ENCODE measurements at places on chromosomes 1 and 21.

GRCh38 chr1:228009116-228009827 lies 2.5 kb downstream of the WNT3A start:
- no peak for DNase-seq

- no peak for DNase-seq
Measured at GRCh38 chr1:14217384-14217783, 381.1 kb upstream of the KAZN start.

DNA sequence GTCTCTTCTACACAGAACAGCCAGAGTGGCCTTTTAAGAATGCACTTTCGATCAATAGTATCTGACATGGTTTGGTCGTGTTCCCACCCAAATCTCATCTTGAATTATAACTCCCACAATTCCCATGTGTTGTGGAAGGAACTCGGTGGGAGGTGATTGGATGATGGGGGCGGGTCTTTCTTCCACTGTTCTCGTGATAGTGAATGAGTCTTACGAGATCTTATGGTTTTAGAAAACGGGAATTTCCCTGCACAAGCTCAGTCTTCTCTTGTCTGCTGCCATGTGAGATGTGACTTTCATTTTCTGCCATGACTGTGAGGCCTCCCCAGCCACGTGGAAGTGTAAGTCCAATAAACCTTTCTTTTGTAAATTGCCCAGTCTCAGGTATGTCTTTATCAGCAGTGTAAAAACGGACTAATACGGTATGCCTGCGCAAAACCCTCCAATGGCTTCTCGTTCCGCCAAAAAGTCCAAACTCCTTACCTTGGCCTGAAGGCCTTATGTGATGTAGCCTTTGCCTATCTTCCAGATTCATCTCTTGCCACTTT lies 23.0 kb upstream of the SMG7 start:
- DNase-seq: no peak

GRCh38 chr21:42424914-42425541 lies 21.3 kb downstream of the UBASH3A start:
- DNase-seq: no peak

DNA sequence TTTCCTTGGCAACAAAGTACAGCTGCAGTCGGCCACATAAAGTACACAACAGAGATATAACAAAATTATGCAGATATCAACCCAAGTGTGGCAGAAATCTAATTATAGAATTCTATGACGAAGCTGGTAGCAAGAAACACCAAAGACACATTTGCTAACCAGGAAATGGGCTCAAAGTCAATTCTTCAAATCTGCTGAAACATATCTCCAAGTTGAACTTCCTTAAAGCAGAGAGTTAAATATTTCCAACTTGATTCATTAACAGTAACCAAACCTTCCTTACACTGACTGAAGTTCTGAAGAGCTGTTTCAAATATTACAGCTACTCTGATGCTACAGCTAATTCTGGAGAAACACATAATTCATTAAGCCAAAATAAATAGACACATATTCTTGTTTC lies 67.6 kb upstream of the SDC3 start:
- no peak for DNase-seq

DNA sequence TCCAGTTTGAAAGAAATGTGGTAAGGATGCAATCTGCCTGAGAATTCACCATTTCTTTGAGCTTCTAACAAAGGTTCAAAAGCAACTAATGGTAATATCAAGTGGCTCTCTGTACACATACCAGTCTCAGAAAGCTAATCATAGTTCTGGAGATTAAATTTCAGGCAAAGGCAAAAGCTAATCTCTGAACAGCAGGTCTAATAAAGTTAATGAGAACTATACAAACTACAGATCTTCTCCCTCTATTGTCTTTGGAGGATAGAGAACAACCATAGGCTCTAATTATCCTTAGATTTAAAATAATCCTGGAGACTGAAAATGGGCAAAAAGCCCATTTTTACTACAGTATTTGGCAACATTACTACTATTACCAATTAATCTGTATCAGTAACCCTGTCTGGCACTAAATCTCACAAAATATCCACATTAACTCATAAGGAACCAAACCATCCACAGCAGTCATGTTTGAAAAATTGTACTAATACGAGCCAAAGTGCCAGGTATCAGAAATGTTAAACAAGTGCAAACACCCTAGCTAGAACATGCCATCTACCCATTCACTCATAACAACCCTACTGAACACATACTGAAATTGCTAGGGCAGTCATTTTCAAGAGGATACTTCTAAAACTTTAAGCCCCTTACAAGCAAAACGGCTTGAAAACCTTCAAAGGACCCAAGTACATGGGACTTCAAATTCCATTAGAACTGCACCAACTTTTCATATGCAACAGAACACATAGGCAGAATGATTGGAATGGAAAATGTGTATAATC lies 4.8 kb downstream of the DIPK1A start:
- DNase-seq: no peak

GRCh38 chr21:35696644-35697043 lies 363.7 kb downstream of the SETD4 start:
- no peak for DNase-seq

GRCh38 chr1:205812271-205812877 lies 624 bp downstream of the SLC41A1 start:
- DNase-seq: no peak

GRCh38 chr1:60891281-60891680 lies 191.1 kb upstream of the NFIA start:
- no peak for DNase-seq

DNA sequence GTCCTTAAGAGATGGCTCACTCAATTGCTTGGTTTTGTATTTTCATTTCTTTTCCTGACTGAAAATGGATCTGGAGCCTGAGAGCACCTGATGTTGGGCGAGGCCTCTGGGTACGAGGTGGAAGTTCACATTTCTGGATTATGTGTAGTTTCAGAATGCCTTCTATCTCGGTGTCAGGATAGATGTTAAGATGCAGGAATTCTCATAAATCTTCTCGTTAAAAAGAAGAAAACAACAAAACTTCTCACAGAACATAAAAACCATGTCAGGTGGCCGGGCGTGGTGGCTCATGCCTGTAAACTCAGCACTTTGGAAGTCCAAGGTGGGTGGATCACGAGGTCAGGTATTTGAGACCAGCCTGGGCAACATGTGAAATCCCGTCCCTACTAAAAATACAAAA lies 101.8 kb downstream of the RHOU start:
- DNase-seq: no peak

GRCh38 chr1:3522112-3522511 lies 67.6 kb downstream of the ARHGEF16 start:
- no peak for DNase-seq

DNA sequence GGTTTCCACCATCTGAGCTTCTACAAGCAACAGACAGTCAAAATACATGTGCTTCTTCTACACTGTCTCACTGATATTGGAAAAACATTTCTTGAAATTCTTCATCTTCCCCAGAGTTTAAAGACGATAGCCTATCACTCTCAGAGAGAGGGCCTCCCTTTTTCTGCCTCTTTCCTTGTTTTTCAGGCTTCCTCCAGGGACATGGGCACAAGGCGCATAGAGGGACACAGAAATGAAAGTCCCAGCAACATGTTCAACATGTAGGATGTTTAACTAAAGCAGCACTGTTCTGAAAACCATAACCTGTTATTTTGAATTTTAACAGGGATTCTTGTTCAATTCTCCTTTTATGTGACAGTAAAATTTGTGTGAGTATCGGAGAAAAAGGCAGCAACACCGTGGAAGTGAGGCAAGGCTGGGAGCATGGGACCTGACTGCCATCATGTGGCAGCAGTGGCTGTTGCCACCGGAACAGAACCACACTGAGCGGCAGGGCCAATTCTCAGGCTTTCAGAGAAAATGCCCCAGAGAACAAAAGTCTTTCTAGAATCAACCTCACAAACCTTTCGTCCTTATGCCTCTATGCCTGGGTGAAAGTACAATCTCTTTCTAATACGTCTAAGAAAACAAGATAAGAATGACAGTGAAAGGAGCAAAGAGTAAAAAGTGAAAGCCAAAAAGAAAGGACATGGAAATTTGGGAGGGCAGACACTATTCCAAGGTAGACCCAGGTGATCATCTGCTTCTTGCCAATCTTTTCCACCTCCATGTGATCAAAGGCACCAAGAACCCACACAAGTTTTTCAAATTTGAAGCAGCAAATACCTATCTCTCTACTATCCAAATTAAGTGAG lies 54.5 kb downstream of the PCNX2 start:
- DNase-seq: no peak

DNA sequence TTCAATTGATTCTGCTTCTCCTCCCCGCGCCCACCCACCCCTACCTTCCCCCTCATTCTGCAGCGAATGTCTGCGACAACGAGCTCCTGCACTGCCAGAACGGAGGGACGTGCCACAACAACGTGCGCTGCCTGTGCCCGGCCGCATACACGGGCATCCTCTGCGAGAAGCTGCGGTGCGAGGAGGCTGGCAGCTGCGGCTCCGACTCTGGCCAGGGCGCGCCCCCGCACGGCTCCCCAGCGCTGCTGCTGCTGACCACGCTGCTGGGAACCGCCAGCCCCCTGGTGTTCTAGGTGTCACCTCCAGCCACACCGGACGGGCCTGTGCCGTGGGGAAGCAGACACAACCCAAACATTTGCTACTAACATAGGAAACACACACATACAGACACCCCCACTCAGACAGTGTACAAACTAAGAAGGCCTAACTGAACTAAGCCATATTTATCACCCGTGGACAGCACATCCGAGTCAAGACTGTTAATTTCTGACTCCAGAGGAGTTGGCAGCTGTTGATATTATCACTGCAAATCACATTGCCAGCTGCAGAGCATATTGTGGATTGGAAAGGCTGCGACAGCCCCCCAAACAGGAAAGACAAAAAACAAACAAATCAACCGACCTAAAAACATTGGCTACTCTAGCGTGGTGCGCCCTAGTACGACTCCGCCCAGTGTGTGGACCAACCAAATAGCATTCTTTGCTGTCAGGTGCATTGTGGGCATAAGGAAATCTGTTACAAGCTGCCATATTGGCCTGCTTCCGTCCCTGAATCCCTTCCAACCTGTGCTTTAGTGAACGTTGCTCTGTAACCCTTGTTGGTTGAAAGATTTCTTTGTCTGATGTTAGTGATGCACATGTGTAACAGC lies 339.9 kb downstream of the NTNG1 start:
- no peak for DNase-seq

DNA sequence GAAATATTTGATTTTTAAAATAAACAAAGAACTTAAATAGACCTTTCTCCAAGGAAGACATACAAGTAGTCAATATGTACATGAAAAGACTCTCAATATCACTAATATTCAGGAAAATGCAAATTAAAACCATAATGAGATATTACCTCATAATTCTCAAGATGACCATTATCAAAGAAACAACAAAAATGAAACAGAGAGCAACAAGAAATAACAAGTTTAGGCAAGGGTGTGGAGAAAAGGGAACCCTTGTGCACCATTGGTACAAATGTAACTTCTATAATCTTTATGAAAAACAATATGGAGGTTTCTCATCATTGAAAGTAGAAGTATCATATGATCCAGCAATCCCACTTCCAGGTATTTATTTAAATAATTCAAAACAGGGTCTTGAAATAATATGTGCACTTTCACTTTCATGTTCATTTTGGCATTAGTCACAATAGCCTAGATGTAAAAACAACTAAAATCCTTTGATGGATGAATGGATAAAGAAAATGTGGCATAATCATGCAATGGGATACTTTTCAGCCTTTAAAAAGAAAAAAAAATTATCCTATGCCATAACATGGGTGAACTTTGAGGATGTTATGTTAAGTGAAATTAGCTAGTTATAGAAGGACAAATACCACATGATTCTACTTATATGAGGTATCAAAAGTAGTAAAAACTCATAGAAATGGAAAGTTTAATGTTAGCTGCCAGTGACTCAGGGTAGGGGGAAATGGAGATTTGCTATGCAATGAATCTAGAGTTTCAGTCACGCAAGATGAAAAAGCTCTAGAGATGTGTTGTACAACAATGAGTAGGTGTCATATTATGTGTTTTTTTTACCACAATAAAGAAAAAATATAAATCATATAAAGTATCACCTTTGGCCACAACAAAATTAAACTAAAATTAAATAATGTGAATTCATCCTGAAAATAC lies 114.5 kb upstream of the LYPLAL1 start:
- DNase-seq: no peak

DNA sequence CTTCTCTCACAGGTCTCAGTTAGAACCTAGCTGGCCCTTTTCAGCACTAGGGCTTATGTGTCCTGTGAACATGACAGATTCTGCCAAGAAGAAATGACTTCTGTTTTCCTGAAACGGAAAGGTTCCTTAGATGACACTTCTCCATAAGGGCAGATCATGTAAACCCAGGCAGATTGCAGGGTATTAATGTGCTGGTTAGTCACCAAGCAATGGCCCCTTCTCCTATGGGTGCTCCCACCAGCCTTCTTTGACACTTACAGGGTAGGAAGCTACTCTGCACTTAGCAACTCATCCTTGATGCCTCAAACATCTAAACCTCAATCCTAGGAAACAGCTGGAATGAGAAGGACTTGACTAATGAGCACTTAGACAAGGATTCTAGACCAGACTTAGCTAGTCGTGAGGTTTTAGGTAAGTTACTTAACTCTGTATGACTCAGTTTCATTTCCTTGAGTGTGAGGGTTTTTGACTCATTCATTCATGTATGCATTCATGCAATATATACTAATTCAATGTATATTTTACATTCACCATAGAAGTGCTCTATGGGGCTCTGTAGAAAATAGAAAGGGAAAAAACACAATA lies 74.1 kb upstream of the PLXNA2 start:
- DNase-seq: no peak

DNA sequence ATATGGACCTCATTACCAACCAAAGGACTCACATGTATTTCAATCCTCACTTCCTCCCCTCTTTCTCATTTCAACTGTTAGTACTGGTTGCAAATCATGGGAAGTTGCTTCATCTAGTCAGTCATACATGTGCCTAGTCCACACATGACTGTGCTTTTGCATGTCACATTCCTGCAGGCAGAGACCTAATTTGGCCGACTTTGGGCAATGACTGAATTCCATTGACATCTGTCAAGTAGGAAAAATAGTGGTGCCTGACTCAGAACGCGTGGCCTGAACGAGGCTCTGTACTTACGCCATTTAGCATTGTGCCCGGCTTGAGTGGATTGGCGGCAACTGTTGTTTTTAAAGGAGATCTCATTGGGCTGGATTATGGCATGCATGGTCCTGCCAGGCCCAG lies 18.0 kb downstream of the PTPRU start:
- DNase-seq: no peak

DNA sequence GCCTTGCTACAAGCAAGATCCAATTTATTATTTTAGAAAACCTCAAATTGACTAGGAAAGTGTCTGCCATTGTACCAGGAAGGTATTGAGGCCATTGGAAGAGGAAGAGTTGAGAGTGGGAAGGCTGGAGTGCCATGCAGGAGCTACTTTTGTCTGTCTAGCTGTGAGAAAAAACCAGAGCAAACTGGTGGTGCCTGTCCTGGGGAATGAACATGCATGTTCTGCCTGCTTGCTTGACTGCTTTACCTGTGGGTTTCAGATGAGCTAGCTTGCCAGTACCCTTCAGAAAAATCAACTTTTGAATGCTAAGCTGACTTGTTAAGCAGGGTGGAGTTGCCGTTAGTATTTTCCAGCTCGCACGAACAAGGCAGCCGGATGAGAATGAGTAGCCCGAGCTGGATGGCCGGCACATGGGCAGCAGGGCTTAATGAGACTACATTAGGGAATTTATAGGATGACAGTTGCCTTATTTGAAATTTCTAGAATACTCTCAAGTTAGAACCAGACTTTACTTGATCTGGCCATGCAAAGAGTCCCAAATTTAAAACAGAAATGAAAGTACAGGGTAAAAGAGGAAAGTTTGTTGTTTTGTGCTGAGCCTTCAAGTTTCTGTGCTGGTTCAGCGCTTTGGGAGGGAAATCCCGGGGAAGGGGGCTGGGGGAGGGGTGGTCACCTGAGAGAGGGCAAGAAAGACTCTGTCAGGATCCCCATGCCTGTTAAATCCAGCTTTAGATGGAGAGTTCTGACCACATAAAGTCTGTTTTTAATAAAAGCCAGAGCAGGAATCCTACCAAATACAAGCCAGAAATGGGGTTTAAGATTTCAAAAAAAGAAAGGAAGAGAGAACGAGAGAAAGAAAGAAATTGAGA lies 29.6 kb upstream of the C1orf105 start:
- no peak for DNase-seq
